T-cell (primary cell): ENCODE measurements at places on chromosomes 4 and X.

DNA sequence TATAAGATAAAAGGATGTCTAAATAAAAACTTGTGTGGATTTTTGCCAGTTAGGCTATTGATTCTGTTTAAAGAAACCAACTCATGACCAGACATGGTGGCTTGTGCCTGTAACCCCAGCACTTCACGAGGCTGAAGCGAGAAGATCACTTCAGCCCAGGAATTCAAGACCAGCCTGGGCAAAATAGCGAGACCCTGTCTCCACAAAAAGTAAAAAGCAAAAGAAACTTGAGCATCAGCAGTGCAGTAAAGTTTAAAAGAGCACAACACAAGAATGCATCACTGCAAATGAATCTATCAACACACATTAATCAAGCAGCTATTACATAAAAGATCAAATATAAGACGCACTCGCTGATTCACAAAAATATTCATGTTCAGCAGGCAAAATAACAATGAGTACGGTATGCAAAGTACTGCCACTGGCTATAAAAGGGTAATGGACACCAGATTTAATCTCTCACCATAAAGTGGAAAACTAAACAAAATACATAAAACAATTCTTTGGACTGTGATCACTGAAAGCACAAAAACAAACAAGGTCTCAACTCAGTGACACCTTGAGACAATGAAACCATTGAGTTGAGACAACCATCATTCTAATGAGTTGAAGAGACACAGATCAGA, 41.3 kb downstream of the LRBA start:
- no peak for DNase-seq

DNA sequence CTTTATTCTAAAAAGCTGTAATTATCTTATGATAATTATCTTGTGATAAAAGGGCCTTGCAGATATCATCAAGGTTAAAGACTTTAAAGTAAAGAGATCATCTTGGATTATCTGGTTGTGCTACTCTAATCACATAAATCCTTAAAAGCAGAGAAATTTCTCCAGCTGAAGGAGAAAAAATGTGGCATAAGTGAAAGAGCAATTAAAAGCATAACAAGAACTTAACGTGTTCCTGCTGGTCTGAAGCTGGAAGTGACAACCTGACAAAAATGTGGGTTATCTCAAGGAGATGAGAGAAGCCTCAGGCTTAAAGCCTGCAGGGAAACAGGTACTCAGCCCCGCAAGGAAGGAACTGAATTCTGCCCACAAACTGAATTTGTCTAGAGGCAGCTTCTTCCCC, 449.1 kb upstream of the NDST4 start:
- DNase-seq, result no peak

DNA sequence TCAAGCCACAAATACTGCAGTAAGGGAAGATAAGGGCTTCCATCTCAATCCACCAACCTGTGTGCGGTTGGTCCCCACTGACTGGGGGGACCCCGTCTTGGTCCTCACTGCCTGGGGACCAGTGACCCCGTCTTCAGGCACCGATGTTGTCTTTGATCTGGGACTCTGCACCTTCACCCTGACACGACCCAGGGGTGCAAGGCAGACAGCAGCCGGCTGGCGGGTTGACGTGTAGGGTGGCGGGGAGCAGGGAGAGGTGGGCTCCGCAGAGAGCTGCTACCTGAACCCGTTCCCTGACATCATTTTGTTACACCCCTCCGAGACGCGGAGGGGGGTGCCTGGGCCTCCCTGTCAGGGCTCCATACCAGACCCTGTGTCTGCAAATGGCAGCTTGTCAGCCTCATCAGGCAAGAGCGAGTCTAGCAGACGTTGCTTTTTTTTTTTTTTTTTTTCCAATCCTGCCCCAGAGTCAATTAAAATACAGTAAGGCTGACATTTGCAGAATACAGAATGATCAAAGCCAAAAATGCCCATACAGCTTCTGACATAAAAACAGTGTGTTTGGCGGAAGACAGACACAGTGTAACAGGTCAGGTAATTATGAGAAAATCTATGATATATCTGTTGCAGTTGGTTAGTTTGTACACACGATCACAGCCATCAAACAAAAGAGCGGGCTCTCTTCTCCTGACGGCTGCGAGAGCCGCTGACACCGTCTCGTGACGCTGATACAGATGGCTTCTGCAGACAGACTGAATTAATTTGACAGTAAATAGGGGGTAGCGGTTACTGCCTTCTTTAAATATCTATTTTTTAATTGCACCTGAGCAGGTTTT, 118.6 kb downstream of the CRLF2 start:
- no peak for DNase-seq

- no peak for DNase-seq
These were observed 646.5 kb upstream of the ACTRT1 start for GRCh38 chrX:128698573-128699181.

- DNase-seq, result no peak
These were observed 18.3 kb upstream of the IL21 start for GRCh38 chr4:122639181-122639580.

GRCh38 chr4:4506961-4507360, 34.9 kb downstream of the STX18 start:
- DNase-seq, result no peak

GRCh38 chr4:38114386-38115150, 154.4 kb downstream of the PTTG2 start:
- DNase-seq, result no peak

GRCh38 chr4:87853108-87853507, 20.3 kb downstream of the MEPE start:
- DNase-seq, result no peak

GRCh38 chrX:110519501-110519900, 160.9 kb downstream of the RTL9 start:
- no peak for DNase-seq

- DNase-seq, result peak; percentile 48
These were observed 672 bp downstream of the LONRF3 start for GRCh38 chrX:118974908-118975671.

GRCh38 chr4:84159762-84160161, 339.3 kb downstream of the NKX6-1 start:
- DNase-seq, result no peak

DNA sequence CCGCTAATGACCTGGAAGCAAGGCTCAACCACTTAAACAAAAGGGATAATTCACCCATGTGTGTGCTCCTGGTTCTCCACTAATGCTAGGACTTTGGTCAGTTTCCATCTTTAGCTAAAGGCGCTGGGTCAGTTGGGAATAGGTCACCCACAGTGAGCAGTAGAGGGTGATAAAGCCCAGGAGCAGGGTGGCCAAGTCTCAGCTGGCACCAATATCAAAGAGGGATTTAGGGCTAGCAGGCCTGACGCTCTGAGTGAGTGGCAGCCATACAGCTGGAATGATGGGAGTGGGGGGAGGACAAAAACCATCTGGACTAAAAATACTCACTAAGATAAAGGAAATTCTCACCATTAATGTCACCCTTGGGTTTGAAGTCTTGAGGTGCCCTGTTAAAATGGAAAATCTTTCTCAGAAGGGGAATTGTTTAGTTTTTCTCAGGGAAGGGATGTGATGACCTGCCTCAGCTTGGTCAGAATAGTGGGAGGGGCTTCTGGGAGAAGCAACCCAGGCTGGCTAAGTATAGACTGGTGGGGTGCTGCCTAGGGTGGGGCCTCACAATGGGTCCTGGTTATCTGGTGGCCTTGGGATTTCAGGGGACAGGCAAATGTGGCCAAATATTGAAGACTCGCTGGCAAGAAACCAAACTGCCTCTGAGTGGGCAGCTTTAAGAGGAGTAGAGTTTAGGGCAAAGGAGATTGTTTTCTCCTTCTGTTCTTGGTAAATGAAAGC, 47.1 kb downstream of the TSC22D3 start:
- DNase-seq, result no peak

GRCh38 chr4:26131711-26132110, 189.1 kb upstream of the RBPJ start:
- DNase-seq, result peak; percentile 14

- DNase-seq, result no peak
These were observed 319.0 kb downstream of the DKK2 start for GRCh38 chr4:106717091-106717490.

- DNase-seq, result no peak
These were observed at the start of gene GABRE for GRCh38 chrX:151974336-151975227. Gene GABRE, minus strand, starts transcription at chrX:151974676. Its CDS starts 51 bp downstream, at chrX:151974625.

DNA sequence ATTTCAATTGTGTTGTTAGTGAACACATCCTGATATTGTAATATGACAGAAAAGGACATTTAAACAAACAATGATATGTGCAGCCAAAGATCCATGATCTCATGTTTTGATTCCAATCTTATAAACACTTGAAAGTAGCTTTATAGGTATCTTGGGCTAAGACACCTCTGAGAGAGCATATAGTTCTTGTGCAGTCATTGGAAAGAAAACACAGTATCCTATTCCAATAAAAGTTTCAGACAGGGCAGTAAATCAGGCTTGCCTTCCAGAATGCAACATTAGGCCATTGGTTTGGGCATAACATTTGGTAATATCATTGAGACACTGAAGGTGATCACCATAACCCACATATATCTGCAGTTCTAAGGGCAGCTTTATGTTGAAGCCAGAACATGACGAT, 188.3 kb upstream of the HCCS start:
- DNase-seq, result no peak

GRCh38 chr4:127140306-127140705, 492.5 kb upstream of the INTU start:
- DNase-seq, result no peak

GRCh38 chr4:159349332-159349731, 246.5 kb downstream of the RAPGEF2 start:
- no peak for DNase-seq

GRCh38 chr4:56477192-56477702, 9.8 kb downstream of the SRP72 start:
- no peak for DNase-seq

- no peak for DNase-seq
These were observed 96.9 kb downstream of the TMEM47 start for GRCh38 chrX:34560180-34560579.

GRCh38 chr4:79357365-79357764, 31.5 kb upstream of the NAA11 start:
- DNase-seq, result no peak

DNA sequence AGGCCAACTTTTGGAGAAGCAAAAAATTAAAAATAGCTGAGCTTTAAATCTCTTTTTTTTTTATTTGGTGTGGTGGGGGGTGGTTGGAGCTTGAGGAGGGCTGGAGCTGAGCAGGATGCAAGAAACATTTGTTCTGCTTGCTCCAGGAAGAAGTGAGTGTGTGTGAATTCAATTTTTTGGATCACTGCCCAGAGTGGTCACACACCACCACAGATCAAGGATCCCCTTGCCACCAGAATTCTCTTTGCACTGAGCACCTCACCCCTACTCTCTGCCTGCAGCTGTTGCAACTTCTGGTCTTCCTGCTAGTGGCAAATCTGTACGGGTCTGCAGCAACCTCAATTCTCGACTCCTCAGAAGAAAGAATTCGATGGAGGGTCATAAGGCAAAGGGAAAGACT, 19.9 kb upstream of the PLP1 start:
- no peak for DNase-seq

GRCh38 chr4:176902710-176903323, 110.1 kb upstream of the VEGFC start:
- DNase-seq, result no peak

- no peak for DNase-seq
These were observed 171.3 kb upstream of the LCORL start for GRCh38 chr4:18192901-18193300.

- DNase-seq, result no peak
These were observed 91.5 kb downstream of the HTR2C start for GRCh38 chrX:114675365-114675764.

- DNase-seq, result peak; percentile 69
These were observed 77.3 kb downstream of the ARSJ start for GRCh38 chr4:113901994-113902787.

DNA sequence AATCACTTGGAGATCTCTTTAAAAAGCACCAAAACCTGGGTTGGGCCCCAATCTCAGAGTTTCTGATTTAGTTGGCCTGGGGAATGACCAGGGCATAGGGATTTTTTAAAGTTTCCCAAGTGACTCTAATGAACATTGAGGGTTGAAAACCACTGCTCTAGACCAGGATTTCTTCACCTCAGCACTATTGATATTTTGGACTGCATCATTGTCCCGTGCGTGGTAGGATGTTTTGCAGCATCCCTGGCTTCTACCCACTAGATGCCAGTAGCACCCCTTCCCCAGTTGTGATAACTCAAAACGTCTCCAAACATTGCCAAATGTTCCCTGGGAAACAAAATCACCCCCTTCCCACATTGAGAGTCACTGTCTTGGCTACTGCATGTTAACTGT, 61.8 kb downstream of the ATXN3L start:
- DNase-seq, result no peak

- DNase-seq, result no peak
These were observed 735.9 kb upstream of the TENM3 start for GRCh38 chr4:181507180-181507835.
